ENCODE measurements at places on chromosomes 3 and 15.

GRCh38 chr3:178439504-178439903, 96.7 kb upstream of the KCNMB2 start:
- no peak for DNase-seq

GRCh38 chr3:156620260-156620659, 54.1 kb upstream of the TIPARP start:
- no peak for DNase-seq

DNA sequence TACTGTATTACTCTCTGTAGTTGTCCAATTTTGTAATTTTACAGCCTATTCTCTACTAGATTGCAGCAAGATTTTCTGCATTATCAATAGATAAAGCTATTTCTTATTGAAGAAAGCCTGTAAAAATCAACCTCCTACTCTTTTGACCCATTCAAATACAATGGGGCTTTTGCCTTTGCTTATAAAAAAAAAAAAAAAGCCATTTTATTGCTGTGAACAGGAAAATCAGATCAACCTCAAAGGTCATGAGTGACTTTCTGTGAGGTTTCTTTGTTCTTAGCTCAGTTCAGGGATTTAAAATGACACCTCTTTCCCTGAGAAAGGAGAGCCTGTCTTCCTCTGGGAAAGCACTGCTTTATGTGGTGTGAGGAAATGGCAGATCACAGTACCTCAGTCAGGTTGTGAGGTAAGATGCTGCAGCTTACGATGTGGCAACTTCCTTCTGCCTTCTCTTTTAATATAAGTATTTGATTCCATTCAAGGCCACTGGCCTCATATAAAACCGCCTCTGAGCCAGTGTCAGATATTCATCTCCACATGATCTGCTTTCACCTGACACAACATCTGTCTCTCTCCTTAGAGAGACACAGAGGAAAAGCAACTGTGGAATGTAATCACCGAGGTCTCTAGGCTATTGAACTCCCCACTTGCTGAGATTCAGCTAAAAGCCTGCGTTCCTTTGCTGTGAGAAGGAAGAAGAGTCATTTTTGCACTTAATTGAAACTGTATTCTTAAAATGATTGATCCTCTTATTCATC, 161.5 kb upstream of the MB21D2 start:
- DNase-seq, result no peak

DNA sequence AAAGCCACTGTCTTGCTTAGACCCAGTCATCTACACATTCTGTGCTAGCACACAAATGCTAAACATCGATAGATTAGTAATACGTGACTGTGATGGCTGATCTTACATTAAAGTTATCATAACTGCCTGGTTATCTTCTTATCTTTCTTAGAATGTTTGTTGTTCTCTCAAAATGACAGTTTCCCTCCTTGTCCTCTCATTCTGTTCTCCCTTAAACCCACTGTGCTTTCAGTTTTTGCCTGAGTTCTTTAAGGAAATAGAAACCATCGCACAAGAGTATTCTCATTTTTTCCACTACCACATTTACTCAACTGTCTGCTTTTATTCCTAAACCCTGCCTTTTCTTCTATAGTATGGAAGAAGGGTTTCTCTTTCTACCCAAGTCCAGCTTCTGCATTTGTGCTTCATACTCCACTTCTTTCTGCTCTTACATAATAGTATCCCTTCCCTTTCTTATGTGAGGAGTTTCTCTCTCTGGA, 17.1 kb downstream of the STX19 start:
- DNase-seq, result no peak

DNA sequence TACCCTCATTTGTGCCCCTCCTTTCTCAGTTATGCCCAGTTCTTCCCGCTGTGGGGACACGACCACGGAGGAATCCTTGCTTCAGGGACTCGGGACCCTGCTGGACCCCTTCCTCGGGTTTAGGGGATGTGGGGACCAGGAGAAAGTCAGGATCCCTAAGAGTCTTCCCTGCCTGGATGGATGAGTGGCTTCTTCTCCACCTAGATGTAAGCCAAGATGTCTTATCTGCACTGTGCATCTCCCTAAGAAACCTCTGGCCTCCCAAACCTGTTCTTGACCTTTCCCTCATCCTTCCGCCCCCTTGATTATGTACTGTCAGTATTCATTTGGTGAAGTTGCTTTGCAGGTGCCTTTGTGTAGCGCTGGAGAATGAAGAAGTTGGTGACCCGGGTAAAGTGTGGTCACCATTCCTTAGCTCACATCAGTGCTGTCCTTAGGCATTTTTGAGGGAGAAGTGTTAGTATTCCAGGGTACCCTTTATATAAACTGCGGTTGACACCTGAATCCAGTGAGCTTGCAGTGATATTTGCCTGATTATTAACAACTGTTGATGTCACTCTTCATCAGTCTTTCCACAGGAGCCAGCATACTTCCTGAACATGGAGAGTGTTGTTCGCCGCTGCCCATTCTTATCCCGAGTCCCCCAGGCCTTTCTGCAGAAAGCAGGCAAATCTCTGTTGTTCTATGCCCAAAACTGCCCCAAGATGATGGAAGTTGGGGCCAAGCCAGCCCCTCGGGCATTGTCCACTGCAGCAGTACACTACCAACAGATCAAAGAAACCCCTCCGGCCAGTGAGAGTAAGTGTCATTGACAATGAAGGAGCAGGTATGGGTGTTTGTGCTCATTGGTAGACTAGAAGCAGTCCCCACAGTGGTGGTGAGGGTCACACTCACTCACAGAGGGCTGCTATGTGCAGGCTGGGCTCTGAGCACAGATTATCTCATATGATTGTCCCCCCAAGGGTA, 966 bp downstream of the ALAS1 start:
- no peak for DNase-seq

- DNase-seq, result no peak
Observed at GRCh38 chr3:152772674-152773225, 62.2 kb upstream of the P2RY1 start.

All from substantia nigra (tissue), 51 donors.